Kidney (tissue), 22 donors: ENCODE measurements at places on chromosomes 5 and 9. TPM values are rescaled to one million over a fixed set of nuclear protein-coding genes. Genes with fewer than 3 reads are reported as not detected.

GNA14 gene
- 10.4 TPM for total RNA-seq

PDGFRB gene
- total RNA-seq = 104 TPM

GRCh38 chr5:38601863-38602298, 45.4 kb upstream of the LIFR start:
- no peak for DNase-seq
- no peak overlapping the region for H3K27ac ChIP-seq

DNA sequence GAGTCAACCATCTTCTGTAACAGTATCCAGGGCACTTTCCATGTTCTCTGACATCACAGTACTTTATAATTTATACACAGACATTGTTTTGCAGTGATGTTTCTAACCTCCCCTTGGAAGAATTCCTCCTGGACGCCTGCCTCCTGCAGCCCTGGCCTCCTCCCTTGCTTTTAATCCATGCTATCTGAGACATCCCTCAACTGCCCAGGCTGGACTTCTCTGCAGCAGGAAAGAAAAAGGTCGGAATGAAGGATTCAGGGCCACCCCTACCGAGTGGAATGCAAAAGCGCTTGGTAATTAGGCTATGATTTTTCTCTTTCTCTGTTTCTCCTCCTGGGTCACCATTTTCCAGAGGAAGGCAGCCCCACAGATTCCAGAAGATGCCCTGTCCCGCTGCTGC, 47.0 kb upstream of the SHC3 start:
- no peaks in the 10 kb centered on the region for H3K36me3 ChIP-seq
- H3K27me3 ChIP-seq = no peaks in the 10 kb centered on the region
- H3K4me3 ChIP-seq = no peak overlapping the region
- no peaks in the 10 kb centered on the region for H3K4me1 ChIP-seq

- no peak overlapping the region for H3K4me3 ChIP-seq
- H3K27me3 ChIP-seq = peaks cover 70% of the 10 kb centered on the region
- peak; percentile 61 for DNase-seq
- no peaks in the 10 kb centered on the region for H3K36me3 ChIP-seq
These were observed 4.1 kb downstream of the PRDM6 start for GRCh38 chr5:123093111-123093600.

DNA sequence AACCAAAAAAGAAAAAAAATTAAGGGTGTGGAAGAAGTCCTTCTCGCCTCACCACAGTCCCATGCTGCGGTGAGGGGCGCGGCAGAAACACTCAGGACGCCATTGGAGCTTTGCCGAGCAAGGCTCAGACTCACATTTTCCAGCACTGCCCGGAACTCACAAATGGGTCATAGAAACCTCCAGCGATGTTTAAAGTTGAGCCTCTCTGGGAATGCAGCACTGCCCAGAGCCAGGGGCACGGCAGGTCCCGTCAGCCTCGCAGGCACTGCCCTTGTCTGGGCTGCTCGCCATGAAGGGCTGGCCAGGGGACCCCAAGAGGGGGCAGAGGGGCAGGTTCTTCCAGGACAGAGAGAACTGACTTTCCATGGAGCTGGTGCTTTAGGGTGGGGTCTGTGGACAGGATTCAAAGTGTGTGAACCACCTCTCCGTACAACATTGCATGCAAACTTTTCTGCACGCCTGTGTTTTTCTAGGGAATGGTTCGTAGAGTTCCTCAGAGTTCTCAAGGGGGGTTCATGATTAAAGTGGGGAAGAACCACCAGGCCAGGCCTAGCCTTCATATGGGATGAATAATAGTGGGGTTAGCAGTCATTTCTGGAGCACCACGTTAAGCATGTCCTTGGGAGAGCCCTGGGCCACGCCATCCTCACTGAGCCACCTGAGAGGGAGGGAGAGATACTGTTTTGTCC, 38.4 kb downstream of the PRRX2 start:
- no peak overlapping the region for H3K4me3 ChIP-seq
- no peak overlapping the region for H3K27ac ChIP-seq
